ENCODE measurements at places on chromosomes 3 and 15.

DNA sequence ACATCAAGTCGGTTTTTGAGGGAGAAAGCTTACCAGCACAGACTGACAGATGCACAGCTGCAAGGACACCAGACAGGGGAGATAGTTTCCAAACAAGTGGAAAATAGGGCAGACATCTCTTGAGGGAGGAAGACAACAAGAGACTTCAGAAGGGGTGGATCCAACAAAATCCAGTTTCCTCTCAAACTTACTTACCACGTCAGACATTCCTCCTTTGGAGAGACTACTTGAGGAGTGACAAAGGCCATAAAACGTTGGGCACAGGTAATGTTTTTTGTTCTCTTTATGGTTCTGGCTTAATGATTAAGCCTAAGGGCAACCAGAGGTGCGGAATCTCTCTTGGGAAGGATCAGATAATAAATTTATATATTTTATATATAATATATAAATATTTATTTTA is 76.1 kb downstream of the CD200 start:
- no peak for DNase-seq

DNA sequence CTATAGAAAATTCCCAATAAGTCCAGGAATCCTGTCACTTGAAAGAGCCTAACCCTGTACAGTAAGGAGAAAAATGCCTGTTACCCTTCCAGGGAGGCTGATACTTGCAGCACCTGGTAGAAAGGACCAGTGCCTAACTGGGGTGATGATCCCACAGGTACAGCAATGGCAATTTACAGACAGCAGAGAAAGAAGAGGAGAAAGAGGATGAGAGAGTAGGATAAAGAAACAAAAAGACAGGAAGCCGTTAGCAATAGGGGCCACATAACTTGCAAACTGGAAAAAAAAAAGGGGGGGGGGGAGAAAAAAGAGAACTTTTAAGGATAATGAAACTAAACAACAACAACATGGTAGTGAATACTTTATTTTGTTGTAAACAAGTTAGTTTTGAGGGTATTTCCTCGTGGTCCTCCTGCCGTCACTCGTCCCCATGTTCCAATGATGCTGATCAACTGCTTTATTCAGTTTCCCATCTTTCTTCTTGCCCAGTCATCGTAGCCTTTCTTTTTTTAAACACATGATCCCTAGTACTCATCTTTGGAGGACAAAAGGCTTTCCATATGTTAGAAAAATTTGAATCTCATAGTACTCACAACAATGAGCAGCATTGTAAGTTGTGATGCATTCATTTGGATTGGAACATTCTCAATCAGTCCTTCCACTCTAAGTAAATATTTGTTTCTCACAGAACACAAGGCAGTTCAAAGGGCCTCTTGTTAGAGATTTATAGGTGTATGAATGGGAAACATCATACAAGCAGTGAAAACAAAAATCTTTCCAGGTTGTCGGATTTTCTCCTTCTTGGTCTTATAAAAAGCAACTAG is 8.6 kb downstream of the TM4SF1 start:
- no peak for DNase-seq

DNA sequence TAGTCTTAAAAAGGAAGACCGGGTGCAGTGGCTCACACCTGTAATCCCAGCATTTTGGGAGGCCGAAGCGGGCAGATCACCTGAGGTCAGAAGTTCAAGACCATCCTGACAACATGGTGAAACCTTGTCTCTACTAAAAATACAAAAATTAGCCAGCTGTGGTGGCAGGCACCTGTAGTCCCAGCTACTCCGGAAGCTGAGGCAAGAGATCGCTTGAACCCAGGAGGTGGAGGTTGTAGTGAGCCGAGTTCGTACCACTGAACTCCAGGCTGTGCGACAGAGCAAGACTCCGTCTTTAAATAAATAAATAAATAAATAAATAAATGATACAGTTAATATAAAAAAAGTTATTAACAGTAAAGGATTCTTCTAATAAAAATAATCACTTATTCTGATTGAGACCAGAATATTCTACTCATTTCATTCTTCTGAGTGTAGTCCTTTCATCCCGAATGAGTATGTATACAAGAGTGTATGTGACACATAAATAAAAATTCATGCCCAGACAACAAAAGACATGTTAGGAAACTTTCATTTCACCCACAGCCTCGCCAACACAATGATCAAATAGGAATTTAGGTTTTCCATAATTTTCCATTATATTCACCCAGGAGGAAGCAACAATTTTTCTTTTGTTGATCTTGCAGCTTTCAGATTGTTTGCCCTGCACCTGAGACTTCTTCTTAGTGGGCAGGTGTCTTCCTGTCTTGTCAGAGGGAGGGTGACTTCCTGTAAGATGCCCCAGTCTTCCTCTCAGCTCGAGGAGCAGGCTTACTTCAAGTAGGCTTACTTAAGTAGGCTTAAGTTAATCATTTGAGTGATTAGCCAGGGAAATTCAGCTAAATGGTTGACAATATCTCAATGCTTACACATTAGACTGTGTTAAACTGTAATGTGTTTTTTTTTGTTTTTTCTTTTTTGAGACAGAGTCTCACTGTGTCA is 7.8 kb upstream of the NUP210 start:
- no peak for DNase-seq

GRCh38 chr3:66265649-66266048 is 44.8 kb downstream of the SLC25A26 start:
- no peak for DNase-seq

DNA sequence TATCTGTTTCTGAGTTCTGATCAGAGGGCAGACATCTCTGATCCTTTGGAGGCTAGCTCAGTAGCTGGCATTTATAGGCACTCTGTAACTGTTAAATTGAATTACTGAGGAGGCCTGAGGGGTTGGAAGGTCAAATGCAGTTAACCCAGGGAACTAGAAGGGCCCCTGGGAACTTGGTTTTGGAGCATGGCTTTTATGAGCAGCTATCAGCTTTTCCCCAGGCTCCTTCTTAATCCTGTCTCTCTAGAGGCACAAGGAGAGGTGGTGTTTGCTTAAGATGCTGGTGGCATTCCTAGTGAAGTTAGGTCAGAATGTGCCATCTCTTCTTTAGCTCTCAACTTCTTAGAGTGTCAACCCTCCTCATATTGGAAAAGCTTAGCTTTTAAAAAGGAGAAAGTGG is 128.9 kb downstream of the LPP start:
- no peak for DNase-seq

DNA sequence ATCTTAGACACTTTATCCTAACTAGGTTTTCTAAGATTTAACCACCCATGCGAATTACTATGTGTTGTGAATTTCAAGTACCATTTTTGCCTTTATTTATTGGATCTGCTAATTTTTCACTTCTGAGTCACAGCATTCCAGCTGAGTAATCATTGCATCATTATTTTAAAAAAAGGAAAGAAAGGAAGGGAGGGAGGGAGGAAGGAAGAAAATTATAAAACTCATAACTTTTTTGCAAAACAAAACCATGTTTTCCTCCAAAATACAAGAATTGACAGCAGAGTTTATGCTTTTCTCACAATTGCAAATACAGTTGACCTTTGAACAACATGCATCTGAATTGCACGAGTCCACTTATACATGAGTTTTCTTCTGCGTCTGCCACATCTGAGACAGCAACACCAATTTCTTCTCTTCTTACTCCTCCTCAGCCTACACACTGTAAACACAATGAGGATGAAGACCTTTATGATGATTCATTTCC is 651.4 kb upstream of the NECTIN3 start:
- DNase-seq: no peak

- no peak for DNase-seq
These were observed 130.1 kb downstream of the RYR3 start for GRCh38 chr15:33440900-33441299.

GRCh38 chr15:62618432-62618831 is 424.1 kb upstream of the TPM1 start:
- DNase-seq: no peak

GRCh38 chr15:73631915-73632669 is 1.1 kb downstream of the NPTN start:
- DNase-seq: no peak

DNA sequence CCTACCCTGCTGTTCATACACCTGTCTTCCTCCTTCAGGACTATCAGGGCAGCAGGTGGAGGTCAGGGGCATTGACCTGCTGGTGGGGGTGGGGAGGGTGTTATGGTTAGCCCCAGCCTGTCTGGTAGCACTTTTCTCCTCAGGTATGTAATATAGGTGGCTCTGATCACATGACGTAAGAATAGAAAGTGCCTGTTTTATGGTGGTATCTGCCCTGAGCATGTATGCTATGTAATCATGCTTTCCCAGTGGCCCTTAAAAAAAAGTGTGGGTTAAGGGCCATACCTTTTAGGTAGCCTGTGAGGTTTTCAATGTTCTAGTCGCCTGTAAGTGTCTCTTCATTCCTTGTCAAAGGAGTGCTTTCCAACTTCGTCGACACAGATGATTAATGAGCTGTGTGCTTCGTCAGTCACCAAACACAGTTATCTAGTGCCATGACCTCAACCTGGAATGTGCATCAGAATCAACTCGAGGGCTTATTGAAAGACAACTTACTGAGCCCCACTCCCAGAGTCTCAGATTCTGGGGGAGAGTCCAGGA is 86.3 kb downstream of the KLHL25 start:
- no peak for DNase-seq

DNA sequence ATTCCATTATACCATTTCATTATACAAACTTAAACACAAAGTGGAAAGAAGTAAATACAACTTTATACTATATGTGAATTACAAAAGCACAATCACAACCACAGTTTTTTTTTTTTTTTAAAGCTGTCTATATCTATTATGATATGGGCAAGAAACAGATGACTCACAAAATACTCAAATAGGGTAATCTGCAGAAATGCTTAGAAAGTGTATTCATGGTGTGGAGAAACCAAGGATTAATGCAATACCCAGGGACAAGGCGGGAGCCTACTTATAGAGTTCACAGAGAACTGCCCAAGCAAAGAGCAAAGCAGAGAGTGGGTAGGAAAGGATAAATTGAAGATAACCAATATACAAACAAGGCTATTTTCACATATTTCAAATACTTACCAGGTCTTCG is 332.0 kb downstream of the FHIT start:
- no peak for DNase-seq

- no peak for DNase-seq
These were observed 1.0 kb upstream of the SLTM start for GRCh38 chr15:58934521-58934920.

GRCh38 chr3:33278163-33278562 is 921 bp downstream of the FBXL2 start:
- no peak for DNase-seq

DNA sequence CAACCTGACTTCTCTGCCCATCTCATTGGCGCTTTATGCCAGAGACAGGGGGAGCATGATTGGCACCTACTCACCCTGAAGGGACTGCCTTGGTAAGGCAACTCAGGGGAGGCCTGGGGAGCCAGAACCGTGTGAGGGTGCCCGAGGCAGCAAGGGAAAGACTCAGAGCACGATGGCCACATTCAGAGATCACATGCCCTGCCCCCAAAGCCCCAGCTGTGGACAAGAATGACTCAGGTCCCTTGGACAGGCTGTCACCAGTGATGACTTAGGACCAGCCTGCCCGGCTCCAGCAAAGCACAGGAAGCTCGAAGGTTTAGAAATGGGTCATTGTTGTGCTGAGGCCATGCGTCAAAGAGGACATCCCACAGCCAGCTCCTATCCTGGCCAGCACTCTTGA is 49.1 kb upstream of the LIMD1 start:
- DNase-seq: no peak

GRCh38 chr3:4581920-4582611 is 88.9 kb downstream of the ITPR1 start:
- no peak for DNase-seq

- DNase-seq: no peak
These were observed 64.2 kb upstream of the GLCE start for GRCh38 chr15:69096196-69096595.

DNA sequence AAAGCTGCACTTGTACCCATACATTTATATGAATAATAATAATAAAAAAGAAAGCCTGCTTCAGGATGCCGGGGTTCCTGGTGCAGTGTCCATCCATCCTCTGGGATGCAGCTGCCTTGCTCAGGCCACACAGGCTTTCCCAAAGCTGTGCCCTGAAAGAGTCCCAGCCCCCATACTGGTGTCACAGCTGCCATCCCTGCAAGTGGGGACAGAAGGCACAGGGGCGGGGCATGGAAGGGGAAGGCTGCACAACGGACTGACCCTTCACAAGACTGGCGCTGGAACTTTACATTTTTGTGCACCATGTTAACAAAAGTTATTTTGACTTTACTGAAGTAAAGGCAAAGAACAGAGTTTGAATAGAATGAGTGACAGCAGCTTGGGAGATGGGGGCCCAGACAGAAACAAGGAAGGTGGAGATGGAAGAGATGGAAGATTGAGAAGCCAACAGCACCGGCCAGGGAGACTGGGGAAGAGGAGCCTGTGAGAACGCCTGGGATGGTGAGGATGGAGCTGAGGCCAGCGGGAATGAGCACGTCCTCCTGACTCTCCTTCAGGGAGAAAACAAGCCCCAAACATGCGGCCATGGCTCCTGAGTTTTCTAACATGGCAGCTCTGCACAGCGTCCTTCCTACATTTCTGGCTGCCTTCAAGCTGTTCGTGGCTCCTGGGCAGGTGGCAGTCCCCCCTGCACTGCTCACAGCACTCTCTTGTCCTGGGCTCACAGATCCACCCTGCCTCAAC is 73.1 kb downstream of the ABTB1 start:
- DNase-seq: no peak

- no peak for DNase-seq
These were observed 71.4 kb downstream of the DUT start for GRCh38 chr15:48402427-48403177.

- no peak for DNase-seq
These were observed 203.3 kb downstream of the CDIN1 start for GRCh38 chr15:36782681-36783080.

DNA sequence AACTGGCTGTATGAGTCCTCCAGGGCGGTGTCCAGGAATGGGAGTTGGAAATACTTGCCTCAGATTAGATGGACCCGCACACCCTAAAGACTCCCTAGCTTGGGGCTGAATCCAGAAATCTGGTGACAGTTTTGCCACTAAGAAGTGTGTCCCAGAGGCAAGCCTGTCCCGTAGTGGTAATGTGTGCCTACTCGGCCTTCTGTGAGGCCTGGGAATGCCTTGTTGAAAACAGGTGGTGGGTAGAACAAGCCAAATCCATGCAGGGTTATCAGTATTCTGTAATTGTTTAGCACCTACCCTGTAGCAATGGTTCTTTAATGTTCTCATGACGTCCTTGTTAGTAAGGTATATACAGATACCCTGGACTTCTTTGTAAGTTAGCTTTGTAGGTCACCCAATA is 1.6 kb downstream of the C3orf52 start:
- no peak for DNase-seq

DNA sequence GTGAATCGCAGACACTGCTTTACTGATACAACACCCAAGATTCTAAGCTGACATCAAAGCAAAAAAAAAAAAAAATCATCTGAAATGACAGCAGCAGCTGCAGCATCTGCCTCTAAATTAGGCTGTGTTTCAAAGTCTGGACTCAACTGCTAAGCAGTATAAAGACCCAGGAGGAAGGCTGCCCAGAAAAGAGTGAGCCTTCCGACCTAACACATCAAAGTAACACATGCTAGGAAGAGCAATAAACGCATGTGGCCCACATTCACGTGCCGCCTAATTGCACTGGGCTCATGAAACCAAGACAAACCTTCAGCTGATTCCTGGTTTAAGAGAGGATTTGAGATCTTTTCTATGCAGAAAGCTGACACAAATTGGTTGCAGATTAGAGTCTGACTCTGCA is 317.1 kb downstream of the ZIC4 start:
- DNase-seq: no peak
